ENCODE measurements at places on chromosomes 7 and 10.

- no peak for DNase-seq
Observed at GRCh38 chr7:2120841-2121830, 111.6 kb downstream of the MAD1L1 start.

DNA sequence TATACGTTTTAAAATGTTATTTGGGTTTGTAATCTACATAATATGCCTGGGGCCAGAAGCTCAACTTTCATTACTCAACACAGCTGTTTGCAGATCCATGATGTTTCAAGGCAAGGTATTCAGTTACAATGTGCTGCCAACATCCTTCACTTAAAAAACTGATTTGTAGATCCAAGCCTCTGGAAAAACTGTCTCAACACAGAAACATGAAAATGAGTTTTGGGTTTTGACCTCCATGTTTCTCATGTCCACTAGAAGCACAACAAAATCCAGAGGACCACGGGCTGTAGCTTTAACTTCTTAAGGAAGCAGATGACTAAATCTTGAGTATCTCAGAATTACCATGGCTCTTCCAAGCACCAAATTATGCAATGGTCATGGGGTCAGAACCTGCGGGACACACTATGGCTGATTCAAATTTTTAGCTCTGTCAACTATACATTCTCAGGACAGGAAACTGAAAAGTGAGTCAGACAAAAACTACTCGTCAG, 247.1 kb upstream of the GRB10 start:
- DNase-seq: no peak

GRCh38 chr7:102272075-102272916, 14.4 kb upstream of the SH2B2 start:
- DNase-seq: peak; percentile 34

DNA sequence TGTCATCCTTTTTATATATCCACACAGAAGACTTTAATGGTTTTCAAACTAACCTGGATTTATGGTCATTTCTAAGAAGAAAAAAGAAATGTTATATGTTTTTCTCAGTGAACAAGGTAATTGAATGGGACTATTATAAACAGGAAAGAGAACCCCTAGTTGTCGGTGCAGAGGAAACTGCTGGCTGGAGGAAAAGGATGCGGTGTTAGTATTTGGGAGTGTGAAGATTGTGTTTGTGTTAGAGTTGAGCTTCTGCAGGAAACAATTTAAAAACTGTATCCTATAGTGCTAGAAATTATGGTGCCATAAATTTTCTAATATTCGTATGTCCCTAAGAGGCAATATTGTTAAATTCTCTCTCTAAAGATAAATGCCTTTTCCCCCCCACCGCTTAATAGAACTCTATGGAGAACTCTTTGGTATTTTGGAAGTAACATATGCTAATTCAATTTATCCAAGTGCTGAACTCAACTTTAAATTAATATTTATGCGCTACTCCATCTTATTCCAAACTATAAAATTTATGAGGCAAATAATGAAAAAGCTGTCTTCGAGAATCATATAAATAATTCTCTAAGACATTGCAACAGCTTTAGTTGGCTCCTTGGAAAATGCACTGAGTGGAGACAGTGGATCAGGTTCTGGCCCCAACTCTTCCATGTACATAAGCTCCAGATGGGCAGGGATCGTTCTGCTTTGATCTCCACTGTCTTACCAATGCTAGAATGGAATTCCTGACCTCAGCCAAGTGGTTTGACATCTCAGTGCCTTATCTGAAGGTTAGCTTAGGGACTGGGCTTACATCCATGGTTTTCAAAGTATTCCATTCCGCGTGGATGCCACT, 5.6 kb downstream of the BZW2 start:
- DNase-seq: no peak

DNA sequence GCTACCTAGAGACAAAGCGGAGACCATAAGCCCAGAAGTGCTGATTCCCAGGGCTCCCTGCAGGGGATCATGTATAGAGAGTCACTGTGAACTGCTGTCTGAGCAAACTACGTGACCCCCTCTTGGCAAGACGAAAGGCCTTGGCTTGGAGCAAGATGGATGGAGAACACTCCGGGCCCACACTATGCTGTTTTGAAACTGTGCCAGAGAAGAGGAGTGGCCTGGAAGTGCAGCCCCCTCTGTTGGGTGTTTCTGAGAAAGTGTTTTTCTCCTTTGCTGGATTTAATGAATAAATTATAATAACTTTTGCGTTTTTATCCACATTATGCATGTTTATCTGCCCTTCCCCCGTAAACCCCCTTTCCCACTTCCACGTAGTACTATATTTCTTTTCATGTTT, 639.3 kb upstream of the GALNT17 start:
- DNase-seq: no peak

All from naive thymus-derived CD4-positive, alpha-beta T cell (primary cell).